ENCODE measurements at places on chromosomes 2 and 18.
A peak's percentile ranks its signal among the peaks of the same experiment; 100 is the strongest.

DNA sequence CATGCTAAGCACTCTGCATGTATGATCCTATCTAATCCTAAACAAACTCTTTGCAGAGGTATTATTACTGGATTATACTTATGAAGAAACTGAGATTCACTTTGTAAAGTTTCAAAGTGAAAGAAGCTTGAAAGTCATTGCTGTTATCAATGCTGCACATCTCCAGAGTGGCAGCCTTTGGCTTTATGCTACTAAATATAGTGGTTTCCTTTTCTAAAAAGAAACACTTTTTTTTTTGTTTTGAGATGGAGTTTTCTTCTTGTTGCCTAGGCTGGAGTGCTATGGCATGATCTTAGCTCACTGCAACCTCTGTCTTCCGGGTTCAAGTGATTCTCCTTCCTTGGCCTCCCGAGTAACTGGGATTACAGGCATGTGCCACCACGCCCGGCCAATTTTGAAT is 114.9 kb upstream of the RAB27B start:
- DNase-seq = no peak

DNA sequence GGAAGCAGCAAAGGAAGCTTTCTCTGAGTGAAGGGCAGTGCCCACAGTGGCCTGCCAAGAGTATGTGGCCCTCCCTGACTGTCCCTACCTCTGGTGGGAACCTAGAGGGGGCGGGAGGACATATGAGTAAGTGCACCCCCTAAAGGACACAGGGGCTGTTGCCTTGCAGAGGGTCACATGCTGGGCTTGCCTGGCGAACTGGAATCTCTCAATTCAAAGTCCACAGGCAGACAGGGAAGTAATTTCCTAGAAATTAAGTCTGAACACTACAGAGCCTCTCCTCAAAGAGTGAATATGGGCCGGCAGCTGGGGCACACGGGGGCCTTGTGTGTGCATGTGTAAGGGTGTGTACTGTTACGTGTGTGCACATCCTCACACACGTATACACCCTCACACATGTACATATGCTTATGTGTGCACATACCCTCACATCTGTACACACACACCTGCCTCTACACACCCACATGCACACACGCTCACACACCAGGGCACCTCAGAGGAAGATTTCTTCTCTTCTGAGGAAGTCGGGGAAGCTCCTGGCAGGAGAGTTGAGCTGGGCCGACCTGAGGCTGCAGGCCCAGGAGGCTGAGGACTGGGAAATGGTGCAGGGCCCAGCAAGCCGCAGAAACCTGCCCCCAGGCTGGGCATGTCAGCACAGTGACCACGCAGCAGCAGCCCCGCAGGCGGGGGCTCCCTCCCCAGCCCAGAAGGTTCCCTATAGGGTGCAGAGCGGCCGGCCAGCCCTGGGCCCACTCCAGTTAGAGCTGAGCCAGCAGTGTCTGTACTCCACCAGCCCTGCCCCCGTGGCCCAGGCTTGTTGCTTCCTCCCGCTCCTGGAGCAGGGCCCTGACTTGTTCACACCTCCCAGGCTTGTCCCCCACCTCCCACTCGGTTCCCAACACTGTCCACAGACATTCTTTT is 77.4 kb upstream of the TAF1B start:
- DNase-seq = no peak

DNA sequence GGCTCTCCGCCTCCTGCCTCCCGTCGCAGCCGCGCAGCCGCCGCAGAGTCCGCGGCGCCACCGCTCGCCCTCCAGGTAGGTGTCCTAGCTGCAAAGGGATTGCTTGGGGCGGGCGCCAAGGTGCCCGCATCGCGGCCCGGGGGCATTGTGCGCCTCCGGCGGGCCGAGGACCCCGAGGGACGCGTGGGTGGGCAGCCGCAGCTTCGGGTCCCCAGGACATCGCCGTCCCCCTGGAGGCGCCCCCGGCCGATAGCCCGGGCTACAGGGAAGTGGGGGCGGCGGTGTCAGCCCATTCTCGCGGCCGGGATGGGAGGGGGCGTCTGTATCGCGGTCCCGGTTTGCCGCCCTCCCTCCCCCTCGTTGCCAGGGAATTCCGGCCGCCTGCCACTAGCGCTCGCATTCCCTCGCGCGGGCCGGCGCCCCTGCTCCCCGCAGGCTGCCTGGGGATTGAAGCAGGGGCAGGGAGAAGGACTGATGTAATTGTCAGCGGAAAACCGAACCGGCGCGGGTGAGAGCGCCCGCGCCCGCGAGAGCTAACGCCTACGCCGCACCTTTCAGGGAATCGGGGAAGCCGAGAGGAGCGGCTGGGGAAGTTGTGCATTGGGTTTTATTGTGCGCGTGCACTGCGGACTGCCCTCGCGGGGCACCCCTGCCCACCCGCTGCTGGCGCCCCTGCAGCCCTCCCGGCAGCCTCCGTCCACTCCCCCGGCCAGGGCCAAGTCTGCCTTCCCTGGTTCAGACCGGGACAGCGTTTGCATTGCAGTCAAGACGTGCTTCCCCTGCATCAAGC is 483 bp downstream of the OSBPL6 start:
- peak; percentile 81 for DNase-seq

- DNase-seq = no peak
Measured at GRCh38 chr2:79292958-79293315, 133.4 kb upstream of the REG3A start.

- no peak for DNase-seq
Measured at GRCh38 chr18:63180971-63181376, 138.6 kb downstream of the BCL2 start.

- peak; percentile 38 for DNase-seq
Measured at GRCh38 chr2:112706170-112706664, 14.6 kb upstream of the NT5DC4 start.

- DNase-seq = no peak
Measured at GRCh38 chr2:79627237-79627636, 114.4 kb downstream of the CTNNA2 start.

DNA sequence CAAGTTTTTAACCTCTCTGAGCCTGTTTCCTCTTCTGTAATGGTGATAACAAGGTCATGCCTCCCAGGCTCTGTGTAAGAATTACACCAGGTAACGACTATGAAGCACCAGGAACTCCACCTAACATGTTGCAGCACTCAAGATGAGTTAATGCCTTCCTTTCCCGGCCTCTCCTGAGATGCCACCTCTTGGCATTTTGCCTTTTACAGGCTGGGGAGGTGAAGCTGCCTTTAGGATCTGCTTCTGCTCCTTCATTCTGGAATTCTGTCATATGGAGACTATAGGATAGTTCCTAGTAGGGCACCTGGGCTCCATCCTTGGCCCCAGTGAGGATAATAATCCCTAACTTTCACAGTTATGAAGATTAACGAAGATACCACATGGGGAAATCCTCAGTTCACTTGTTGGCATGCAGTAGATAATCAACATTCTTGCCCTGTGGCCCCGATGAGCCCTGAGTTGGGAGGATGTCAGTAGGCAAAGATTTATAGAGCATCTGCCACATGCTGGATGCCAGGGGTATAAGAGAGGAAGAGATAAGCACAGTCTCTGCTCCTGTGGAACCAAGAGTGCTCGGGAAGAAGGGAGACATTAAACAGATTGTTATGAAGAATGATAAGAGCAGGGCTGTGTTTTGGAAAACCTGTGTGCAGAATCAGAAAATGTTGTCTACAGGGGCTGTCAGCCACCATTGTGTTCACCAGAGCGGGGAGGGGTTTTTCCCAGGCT is 43.9 kb upstream of the KCNF1 start:
- no peak for DNase-seq

GRCh38 chr18:11002796-11003195 is 146.6 kb downstream of the PIEZO2 start:
- DNase-seq = no peak

DNA sequence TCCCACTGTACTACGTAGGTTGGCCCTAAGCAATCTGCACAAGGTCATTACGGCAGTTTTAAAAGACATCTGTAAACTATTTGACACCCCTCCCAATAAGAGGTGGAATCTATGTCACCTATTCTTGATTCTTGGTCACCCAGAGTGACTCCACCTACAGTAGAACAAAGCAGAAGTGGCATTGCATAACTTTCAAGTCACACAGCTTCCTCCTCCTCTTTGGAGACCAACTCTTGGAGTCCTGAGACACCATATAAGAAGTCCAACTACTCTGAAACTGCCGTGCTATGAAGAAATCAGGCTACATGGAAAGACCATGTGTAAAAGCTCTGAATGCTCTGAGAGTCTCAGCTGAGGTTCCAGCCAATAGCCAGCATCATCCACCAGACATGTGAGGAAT is 253.5 kb upstream of the CDH20 start:
- no peak for DNase-seq

GRCh38 chr2:28047681-28048080 is 157.2 kb downstream of the BABAM2 start:
- no peak for DNase-seq

GRCh38 chr2:82650038-82650437 is 1809.0 kb downstream of the SUCLG1 start:
- DNase-seq = no peak

- DNase-seq = no peak
Measured at GRCh38 chr2:156703642-156704041, 267.5 kb downstream of the GPD2 start.

DNA sequence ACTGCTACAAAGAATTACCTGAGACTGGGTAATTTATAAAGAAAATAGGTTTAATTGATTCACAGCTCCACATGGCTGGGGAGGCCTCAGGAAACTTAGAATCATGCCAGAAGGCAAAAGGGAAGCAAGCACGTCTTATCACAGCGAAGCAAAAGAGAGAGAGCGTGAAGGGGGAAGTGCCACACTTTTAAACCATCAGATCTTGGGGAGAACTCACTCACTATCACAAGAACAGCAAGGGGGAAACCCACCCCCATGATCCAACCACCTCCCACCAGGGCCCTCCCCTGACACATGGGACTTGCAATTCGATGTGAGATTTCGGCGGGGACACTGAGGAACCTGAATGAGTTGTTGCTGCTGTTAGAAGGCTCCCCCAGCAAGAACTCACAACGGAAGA is 220.2 kb upstream of the PIEZO2 start:
- DNase-seq = no peak

DNA sequence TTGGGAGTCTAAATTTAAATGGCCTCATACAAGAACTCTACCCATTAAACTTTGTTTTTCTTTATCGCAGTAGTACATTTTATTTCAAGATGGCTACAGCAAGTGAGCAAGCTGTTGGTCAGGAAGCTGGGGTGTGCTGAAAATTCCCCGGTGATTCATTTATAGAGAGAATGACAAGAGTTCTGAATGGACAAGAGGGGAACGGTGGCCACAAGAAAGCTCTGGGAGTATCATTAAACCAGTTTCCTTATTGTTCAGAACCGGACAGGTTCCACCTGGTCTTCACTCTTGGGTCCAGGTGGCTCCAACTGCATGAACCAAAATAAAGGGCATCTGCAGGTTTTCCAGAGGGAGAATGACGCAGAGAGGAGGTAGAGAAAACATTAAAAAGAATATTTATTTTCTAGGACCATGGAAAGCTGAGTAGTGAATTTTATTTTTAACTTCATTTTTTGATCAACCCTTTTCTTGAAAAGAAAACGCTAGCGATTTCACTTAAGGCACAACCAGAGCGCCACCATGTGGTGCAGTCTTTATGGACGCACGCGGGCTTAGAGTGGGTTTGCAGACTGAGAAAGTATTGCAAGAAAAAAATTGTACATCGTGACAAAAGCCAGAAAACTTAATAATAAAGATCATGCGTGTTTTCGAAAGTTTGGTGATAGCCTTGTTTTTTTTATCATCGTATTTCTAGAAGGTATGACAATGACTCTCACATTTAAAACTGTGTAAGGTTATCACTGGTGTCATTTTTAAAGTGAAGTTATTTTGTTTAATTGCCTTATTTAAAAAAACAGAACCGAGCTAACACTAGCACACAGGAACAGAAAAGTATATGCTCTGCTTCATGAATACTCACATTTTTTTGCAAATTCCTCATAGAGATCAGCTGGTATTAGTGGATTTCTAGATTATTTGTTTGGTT is 97.9 kb upstream of the NOL4 start:
- no peak for DNase-seq

GRCh38 chr2:64328415-64328722 is 125.6 kb upstream of the LGALSL start:
- DNase-seq = no peak

GRCh38 chr2:200084036-200084435 is 128.7 kb downstream of the MAIP1 start:
- no peak for DNase-seq

Measured in left forelimb (tissue), 1 donor.